Stimulated activated CD4-positive, alpha-beta T cell treated with anti-CD3 and anti-CD28 coated beads, Interleukin-2, amount 100 ng/mL, for 48 hours (primary cell): ENCODE measurements at places on chromosomes 1 and 21.

DNA sequence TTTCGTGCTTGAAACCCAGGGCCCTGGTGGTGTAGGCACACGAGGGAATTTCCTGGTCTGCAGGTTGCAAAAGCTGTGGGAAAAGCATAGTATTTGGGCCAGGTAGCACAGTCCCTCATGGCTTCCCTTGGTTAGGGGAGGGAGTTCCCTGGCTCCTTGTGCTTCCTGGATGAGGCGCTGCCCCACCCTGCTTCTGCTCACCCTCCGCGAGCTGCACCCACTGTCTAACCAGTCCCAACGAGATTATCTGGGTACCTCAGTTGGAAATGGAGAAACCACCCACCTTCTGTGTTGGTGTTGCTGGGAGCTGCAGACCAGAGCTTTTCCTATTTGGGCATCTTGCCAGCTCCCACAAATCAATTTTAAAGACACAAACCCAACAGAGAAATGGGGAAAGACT lies 183.0 kb downstream of the PHTF1 start:
- DNase-seq, result no peak

- no peak for DNase-seq
These were observed 141.7 kb upstream of the HOOK1 start for GRCh38 chr1:59672851-59673572.

GRCh38 chr1:89939059-89939570 lies 55.8 kb upstream of the ZNF326 start:
- DNase-seq, result no peak

DNA sequence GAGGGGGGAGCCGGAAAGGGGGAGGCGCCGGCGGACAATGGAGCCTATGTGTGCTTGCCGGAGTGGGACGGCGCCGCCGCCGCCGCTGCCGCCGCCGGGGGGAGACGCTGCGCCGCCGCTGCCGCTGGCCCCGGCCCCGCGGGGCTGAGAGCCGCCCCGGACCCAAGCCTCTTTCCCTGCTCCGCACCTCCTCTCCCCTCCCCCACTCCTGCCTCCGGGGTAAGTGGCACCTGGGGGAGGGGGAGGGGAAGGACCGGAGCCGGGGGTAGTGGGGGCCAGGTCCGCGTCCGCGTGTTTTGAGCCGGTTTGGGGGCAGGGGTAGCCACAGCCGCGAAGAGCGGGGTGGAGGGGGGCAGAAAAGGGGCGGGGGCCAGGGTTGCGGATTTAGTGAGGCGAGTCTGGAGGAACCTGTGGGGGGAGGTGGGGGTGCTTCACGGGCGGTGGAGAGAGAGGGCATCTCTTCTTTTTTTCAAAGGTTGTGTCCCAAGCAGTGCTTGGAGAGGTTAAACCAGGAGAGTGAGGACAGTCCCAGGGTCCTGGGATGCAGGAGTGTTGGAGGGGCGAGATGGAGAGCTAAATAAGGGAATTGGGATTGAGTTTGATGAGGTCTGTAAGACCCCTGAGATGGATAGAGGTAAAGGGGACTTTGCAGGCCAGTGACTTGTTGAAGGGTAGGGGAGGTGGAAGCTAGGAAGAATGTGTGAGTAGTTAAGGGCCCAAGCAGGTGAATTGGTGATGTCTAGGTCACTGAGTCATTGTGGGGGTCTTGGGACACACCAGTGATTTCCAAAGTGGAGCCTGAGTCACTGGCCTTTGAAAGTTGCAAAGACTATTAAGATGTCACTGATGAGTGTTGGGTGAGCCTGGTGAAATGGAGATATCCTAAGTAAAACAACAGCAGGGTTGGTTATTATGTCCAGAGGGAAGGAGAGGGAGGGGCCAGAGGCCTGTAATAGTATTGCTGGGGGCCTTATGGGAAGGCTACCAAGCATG lies 59.1 kb downstream of the BCL9 start:
- DNase-seq, result no peak

DNA sequence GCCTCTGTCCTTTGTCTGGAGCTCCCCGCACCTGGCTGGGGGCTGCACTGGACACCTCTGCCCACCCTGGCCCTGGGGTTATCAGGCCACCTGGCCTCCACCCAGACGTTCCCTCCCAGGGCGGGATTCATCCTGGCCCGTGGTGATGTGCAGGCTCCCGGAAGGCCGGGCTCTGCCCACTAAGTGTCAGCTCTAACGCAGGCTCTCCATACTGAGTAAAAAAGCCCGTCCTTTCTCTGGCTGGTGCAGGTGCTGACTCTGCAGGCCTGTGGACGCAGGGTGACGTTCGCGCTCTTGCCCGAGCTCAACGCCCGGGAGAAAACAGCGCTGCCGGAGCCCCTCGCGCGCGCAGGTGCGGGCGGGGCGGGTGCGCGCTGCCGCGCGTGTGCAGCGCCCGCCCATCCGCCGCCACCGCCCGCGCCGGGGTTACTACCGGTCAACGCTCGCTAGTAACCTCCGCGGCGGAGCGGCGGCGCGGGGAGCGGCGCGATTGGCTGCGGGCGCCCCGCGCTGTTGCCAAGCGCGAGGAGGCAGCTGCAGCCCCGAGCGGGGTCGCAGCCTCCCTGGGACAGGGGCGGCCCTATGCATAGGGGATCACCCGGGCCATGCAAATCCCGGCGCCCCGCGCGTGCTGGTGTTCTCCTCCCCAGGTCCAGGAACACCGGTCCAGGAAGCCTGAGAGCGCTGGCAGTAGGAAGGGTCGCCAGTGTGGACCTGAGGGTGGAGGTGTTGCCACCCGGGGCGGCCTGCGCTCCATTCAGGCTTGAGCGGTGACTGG lies 15.7 kb downstream of the ABCG1 start:
- DNase-seq, result peak; percentile 82

DNA sequence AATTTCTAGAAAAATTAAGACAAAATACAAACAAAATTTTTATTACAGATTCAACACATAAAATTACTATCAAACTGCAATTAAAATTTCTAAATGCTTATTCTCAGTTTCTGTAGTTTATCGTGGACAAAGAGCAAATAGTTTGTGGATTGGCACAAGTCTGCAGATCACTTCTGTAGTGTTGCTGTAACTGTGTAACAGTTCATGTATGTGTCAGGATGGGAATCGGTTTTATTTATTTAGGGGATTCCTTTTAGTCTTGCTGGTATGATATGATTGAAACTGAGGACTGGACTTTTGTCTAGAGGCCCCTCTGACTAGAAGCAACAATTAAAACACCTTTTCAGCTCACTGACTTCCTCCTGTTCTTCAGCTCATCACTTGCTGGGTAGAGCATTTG lies 60.8 kb downstream of the LRIG2 start:
- DNase-seq, result no peak

DNA sequence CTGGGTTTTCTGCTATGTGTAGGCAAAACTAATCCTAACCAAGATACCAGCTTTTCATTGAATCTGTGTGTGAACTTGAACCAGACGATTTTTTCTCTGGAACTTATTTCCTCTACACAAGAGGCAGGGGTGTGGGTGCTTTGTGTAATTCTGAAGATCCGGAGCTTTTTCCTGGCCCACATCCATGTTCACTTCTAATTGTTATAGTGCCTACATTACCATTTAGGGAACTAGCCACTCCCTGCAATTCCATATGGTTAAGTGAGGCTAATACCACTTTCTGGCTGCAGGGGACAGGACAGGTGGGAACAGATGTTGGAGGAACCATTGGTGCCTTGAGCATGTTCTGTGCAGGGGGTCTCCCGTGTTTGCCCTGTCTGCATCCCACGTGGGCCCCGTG lies 83.4 kb upstream of the FMN2 start:
- no peak for DNase-seq

- no peak for DNase-seq
These were observed 109.3 kb downstream of the DMRTB1 start for GRCh38 chr1:53568540-53568939.

DNA sequence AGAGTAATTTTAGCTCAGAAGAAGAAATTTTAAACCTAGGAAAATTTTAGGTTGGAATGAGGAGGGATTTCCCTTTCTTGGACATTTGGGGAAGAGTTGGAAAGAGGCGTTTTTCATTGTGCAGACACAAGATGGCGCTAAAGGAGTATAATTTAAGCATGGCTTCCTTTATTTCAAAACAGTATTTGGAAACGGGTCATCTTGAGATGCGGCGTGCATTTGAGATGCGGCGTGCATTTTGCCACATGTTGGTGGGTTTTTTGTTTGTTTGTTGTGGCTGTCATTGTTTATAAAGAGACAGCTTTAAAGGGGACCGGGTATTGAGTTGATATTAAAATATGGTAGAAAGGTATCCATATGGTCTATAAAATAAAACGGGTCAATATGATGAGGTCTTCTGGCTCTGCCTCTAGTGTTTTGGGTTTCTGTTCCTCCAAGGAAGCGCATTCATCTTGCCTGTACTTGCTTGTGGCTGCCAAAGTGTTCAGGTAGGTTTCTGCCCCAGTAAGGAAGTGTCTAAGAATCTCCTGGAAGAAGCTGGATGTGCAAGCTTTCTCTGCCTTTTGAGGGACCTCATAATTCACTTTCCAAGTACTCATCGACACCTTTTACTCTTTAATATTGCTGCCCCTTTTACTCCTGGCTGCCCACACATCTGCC lies 210.3 kb downstream of the SLC35F3 start:
- DNase-seq, result peak; percentile 14
